Suprapubic skin (tissue), 4 donors: ENCODE measurements at places on chromosomes 4 and X. TPM values are rescaled to one million over a fixed set of nuclear protein-coding genes. Genes with fewer than 3 reads are reported as not detected.

- no peak for DNase-seq
These were observed 95.4 kb downstream of the GRIA2 start for GRCh38 chr4:157315968-157316367.

GRCh38 chr4:183571350-183571941, 66.6 kb downstream of the ING2 start:
- DNase-seq = no peak

The MAGEB10 gene
- total RNA-seq = not detected

The NXF2B gene
- total RNA-seq = not detected

DNA sequence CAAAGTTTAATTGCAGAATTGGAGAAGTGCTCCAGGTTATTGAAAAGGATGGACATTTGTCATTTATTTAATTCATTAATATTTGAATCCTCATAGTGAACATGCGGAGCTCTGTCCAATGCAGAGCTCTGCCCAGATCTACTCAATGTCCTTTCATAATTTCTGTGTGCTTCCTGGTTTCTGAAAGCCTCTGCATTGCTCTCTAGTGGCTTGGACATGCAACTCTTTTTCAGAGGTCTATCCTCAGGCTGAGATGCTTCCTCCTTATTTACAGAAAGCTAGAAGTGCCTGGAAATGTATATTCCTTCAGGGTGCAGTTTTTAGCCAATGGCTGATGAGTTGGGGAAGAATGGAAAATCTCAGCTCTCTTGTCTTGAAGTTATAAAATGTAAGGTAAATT, 786.1 kb upstream of the AADAT start:
- DNase-seq = no peak

The BEX4 gene
- 10.7 TPM for total RNA-seq

GRCh38 chrX:100648458-100649417, 4.7 kb downstream of the SRPX2 start:
- DNase-seq = no peak

DNA sequence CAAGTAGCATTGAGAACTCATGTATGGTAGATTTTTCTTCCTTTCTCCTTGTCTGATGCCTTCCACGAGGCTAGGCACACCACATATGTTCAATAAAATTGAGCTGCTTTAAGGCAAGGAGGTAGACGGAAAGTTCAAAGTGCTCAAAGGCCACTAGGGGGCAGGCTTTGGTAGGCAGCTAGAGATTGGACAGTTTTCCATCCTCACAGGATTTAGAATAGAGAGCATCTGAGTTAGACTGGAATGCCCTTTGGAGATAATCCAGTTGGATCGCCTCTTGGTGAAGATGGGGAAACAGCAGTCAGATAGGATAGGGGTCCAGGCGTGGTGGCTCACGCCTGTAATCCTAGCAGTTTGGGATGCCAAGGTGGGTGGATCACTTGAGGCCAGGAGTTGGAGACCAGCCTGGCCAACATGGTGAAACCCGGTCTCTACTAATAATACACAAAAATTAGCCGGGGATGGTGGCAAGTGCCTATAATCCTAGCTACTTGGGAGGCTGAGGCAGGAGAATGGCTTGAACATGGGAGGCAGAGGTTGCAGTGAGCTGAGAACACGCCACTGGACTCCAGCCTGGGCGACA, 30.4 kb downstream of the ELF4 start:
- no peak for DNase-seq

The SPACA5 gene
- not detected for total RNA-seq

The PJA1 gene
- 16.7 TPM for total RNA-seq

The CTAG1B gene
- total RNA-seq = not detected

DNA sequence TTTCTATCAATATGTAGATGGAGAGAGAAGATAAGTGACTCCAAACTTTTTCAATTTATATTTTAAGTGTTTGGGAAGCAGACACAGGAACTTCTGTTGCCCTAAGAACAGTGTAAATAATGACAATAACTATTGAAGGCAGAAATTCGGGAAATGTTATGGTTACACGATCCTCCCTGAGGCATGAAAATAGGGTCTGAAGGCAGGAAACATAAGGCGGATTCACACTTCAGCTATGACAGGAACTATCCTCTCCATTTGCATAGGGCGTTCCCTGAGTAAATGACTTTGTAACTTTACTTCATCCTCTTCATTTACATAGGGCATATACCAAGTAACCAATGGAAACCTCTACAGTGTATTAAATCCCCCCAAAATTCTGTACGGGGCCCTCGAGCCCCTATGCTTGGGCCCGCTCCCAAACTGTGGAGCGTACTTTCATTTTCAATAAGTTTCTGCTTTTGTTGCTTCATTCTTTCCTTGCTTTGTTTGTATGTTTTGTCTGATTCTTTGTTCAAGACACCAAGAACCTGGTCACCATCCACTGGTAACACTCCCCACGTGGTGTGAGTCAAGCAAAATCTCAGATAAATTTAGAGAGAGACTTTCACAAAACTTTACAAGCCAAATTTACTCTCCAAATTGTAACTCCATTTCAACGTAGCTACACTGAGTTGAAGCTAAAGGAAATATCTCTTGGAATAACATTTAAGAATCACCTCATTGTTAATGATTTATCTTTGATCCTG, 2504.3 kb downstream of the ARAP2 start:
- DNase-seq = no peak

- DNase-seq = no peak
These were observed 98.1 kb upstream of the OTUD4 start for GRCh38 chr4:145278341-145279121.

The CXCR3 gene
- not detected for total RNA-seq

The NXT2 gene
- total RNA-seq = 10.8 TPM

The NAA11 gene
- not detected for total RNA-seq
